Hepatocyte (in vitro differentiated cells): ENCODE measurements at places on chromosomes 2 and 18. TPM values are rescaled to one million over a fixed set of nuclear protein-coding genes. Genes with fewer than 3 reads are reported as not detected.

DNA sequence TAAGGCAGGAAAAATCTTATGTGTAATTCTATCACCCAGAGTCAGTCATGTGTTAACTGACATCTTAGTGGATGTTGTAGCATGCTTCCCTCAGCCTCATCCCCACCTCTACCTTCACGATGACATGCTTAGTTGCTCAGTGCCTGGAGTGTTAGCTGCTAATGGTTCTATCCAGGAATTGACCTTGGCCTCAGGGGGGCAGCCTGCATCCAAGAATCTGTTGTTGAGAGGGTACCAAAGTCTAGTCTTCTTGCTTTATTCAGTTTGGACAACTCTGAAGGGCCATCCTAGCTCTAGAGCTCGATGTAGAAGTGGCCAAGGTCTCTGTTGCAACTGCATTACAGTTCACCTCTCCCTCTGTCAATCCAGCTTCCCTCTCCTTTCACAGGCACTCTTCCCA is 61.2 kb downstream of the ACYP2 start:
- peak; percentile 34 for DNase-seq

DNA sequence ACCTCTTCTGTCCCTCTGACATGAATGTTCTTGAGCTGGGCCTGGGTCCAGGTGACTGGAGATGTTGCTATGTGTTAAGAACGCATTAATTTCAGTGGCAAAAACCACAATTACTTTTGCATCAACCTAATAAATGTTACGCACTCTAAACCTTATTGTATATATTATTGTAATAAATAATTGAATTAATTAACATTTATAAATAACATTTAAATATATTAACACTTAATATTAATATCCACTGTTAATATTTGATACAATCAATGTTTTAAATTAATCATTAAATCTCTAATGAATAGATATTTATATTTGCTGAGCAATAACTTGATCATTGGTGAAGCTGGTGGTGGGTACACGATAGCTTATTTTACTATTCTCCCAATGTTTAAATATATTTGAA is 97.4 kb downstream of the KCNF1 start:
- DNase-seq, result no peak

- DNase-seq, result no peak
These were observed 167.3 kb upstream of the CYRIA start for GRCh38 chr2:16832910-16833309.

DNA sequence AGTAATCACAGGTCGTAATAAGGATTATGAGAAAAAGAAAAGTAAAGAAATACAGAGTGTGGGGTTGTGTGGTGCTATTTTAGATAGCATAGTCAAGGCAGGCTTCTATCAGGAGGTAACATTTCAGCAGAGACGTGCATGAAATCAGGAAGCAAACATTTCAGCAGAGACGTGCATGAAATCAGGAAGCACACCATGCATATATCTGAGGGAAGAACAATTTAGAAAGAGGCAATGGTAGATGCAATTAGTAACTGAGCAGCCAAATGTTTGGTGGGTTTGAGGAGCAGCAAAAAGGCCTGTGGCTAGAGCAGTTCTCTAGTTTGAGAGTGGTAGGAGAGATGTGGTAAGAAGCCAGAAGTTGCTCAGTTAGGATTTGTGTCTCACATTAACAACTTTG is 713.7 kb downstream of the ADCYAP1 start:
- DNase-seq, result no peak

- DNase-seq, result no peak
These were observed 37.2 kb upstream of the APCDD1 start for GRCh38 chr18:10417191-10417590.

DNA sequence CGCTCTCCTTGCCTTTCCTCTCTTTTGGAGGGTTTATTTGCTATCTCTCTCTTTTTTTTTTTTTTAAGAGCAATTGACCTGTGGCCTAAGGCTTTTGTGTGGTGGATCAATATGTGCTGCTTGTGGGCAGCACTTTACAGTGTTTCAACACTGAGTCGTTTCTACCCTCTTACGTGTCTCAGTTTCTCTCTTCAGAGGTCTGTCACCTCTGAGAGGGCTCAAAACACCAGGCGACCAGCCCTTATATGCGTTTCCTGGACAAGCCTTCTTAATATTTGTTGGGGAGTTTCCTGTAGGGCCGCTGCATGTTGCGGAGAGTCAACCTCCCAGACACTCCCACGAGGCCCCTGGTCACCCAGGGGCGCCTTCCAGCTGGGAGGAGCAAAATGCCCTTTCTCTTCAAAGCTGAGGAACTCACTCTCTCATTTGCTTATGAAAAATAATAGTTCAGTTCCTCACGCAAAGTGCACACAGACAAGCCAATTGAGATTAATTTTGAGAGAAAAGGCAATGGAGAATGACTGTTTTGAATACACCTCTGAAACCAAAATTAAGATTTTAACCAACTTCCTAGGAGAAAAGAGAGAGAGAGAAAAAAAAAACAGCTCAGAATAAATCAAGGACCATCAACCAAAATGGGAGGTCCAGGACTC is 96.3 kb upstream of the B3GNT2 start:
- no peak for DNase-seq

DNA sequence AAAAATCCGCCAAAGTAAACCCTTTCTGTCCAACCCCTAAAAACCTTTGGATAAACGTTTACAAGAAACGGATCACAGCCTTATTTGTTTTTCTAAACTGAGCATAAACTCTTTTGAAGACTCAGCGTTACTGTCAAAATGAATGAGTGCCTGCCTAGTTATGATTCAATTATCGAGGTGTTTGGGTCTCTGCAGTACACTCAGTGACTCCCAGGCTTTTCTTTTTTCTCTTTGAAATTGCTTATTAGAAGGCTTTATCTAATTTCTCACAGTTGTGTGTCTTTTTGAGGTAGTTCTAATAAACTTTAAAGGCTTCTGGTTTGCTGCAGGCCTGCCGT is 663 bp downstream of the RHBDD1 start:
- DNase-seq, result no peak

NEDD4L gene
- 104 and 122 TPM in 2 replicates for polyA plus RNA-seq
